ENCODE measurements at places on chromosomes 2 and 18. TPM values are rescaled to one million over a fixed set of nuclear protein-coding genes. Genes with fewer than 3 reads are reported as not detected.

- DNase-seq = no peak
Measured at GRCh38 chr2:148495586-148495985, 149.0 kb upstream of the EPC2 start.

GRCh38 chr2:132681766-132682165, 11.8 kb upstream of the LYPD1 start:
- DNase-seq = no peak

DNA sequence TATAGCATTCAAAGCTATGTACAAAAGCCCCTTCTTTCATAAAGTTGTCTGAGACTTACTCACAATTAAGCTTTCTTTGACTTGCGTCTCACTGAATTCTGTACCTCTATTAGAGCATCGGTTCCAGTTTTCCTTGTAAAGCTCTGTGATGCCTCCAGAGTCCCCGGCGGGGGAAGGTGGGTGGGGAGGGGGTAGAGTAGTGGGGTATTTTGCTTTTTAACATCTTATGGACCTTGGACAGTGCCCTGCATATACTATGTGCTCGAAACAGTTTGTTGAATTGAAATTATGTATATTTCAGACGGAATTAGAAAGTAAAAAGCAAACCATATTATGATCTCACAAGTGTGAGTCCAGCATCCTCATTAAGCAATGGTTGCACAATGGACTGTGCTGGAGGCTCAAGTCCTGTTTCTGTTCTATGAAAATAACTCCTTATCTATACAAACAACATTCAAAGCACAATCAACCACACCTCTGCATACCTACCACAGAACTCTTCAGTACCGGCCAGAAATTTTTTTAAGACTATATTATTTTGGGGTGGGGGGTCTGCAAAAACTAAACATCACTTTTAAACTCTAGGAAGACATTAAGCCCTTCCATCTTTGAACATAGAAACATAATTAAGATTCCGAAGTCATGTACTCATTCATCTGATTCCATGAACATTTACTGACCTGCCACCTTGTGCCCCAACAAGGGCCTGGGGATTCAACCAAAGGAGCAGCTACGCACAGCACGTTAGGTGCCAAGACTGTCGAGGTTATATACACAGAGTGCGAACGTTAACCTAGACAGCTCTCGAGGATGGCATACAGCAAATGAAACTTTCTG, 908 bp downstream of the STAT1 start:
- DNase-seq = peak; percentile 27

- DNase-seq = no peak
Measured at GRCh38 chr2:240934701-240935102, 28.6 kb downstream of the CROCC2 start.

DNA sequence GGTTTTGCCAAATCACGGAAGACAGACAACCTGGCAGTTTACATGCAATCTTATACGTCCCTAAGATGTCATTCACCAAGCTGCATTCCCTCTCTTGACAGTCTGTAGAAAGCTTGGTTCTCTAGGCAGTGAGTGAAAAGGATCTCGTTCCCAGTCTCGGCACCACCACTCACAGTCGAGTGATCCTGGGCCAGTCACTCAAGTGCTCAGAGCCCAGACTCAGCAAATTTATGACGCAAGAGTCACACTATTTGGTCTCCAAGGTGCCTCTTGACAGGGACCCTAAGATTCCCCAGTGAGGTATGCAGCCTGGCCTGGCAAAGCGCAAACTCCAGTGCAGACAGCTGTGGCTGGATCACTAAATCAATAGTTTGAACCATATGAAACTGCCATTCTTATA, 77.9 kb downstream of the EIPR1 start:
- DNase-seq = no peak

DNA sequence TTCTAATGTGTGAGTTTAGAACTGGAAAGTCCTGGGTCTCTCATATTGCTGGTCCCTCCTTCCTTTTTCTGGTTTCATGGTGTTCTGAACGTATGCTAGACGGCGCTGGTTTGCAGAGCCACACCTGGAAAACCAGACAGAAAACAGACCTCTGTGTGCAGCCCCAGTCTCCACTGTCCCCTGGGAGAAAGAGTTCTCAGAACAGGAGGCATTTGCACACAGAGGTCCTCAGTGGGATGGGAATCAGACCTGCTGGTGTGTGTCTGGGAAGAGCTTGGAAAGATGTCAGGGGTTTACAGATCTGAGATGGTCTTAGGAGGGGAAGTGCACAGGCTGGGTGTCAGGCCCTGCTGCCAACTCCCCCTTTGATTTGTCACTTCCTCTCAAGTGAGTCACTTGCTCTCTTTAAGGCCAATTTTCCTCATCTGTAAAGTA, 14.9 kb upstream of the MBP start:
- no peak for DNase-seq

The GALR1 gene
- not detected for total RNA-seq

- no peak for DNase-seq
Measured at GRCh38 chr18:43046322-43046721, 69.2 kb downstream of the RIT2 start.

- DNase-seq = no peak
Measured at GRCh38 chr2:210440206-210440605, 36.4 kb downstream of the LANCL1 start.

The POU3F3 gene
- not detected for total RNA-seq

DNA sequence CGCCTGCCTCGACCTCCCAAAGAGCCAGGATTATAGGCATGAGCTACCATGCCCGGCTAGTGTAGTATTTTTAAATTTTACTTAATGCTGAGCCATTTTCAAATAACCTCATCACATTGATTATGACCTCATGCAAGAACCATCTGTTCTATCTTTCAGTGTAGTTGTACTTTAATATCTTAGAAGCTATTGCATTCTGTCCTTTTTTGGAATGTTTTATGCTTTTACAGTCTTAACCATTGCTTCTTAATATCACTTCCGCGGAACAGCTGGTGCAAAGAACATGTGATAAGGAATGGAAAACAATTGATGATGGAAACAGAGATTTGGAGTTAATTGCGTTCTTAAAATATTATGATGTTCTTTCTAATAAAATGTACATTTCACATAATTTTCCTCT, 2.7 kb downstream of the GEN1 start:
- DNase-seq = peak; percentile 40

DNA sequence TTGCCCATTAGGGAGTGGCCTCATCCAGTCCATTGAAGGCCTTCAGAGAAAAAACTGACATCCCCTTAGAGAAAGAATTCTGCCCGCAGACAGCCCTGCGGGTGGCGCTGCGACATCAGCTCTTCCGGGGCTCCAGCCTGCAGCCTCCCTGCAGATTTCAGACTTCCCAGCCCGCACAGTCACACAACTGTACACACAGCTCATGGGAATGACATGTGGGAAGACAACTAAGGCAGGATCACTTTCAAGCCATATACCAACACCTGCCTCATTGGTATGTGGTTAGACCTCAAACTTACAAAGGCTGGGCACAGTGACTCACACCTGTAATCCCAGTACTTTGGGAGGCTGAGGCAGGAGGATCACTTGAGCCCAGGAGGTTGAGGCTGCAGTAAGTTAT, 24.8 kb upstream of the TUBB6 start:
- DNase-seq = peak; percentile 34

- DNase-seq = no peak
Measured at GRCh38 chr2:37456479-37456878, 112.0 kb downstream of the QPCT start.

- no peak for DNase-seq
Measured at GRCh38 chr2:159009940-159010339, 41.5 kb downstream of the TANC1 start.

Measured in fibroblast of lung (primary cell).